Right atrium auricular region (tissue), 2 donors: ENCODE measurements at places on chromosomes 1 and 21. TPM values are rescaled to one million over a fixed set of nuclear protein-coding genes. Genes with fewer than 3 reads are reported as not detected.

GRCh38 chr1:164452549-164452948 lies 106.4 kb upstream of the PBX1 start:
- DNase-seq = no peak

GRCh38 chr1:26162220-26162709 lies 3.4 kb downstream of the FAM110D start:
- DNase-seq = no peak

DNA sequence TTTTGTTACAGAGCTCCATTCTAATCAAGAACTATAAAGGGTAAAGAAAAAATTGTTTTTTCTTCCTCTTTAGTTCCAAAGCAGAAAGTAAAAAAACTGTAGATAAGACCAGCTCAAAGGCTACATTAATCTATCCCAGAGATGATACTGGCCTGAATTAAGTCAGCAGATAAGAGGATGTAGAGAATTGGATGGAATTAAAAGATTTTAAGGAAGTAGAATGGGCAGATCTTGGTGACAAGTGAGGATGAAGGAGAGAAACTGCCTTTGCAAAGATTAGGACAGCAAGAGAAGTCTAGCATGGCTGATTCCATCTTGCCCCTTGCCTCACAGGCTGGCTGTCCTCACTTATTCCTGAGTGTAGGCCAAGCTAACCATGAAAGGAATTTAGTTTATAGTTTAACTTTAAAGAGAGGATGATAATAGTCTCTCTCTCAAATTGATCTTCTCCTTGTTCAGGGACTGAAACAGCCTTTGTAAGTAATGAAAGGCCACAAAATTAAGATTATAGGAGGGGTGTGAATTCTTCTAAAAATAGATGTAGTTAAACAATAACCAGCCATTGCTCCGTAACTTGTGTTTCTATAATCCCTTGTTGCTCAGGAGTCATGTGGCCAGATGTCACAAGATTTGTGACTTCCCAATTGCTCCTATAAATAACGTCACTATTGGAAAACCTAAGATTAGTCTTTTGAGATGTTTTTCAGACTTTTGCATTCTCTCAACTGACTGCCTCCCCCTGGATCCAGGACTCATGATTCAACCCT lies 265.0 kb upstream of the USP24 start:
- DNase-seq = no peak

The HAO2 gene
- total RNA-seq = not detected

The BARHL2 gene
- not detected for total RNA-seq
